ENCODE measurements at places on chromosomes 7 and 10.
A peak's percentile ranks its signal among the peaks of the same experiment; 100 is the strongest.

- peak; percentile 22 for DNase-seq
Measured at GRCh38 chr7:100044718-100045117, 4.9 kb upstream of the ZSCAN21 start.

- peak; percentile 19 for DNase-seq
Measured at GRCh38 chr10:81019029-81019890, 481.6 kb downstream of the SH2D4B start.

DNA sequence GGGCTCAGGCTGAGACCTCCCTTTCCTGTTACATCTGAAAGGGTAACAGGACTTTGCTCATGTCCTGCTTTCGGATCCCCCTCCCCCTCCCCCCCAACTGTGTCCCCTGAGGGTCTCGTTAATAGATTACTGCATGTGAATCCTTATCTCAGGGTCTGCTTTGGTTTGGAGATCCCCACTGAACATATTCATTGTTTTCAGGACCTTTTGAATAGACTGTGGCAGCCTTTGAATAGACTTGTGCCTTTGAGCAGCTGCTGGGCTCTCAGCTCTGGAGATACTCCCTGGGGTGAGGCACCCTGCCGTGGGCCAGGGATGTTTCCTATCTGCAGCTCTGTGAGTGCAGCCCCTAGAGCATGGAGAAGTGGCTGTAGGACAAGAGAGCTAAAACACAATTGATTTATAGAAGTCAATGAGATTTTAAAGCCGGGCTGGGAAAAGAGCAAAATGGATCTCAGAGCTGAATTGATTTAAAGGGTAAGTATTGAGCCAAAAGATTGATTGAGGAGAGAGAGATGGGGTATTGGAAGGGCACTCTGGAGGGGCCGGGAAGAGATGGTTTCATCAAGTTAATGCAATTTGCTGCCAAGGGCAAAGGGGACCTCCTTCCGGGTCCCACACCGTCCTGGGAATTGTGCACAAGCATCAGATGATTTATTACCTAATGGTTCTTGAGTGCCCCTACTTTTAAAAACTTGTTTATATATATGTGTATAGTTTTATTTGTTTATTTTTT lies 9.9 kb downstream of the ARHGAP22 start:
- no peak for DNase-seq

- no peak for DNase-seq
Measured at GRCh38 chr7:22357311-22358175, 589 bp upstream of the RAPGEF5 start.

DNA sequence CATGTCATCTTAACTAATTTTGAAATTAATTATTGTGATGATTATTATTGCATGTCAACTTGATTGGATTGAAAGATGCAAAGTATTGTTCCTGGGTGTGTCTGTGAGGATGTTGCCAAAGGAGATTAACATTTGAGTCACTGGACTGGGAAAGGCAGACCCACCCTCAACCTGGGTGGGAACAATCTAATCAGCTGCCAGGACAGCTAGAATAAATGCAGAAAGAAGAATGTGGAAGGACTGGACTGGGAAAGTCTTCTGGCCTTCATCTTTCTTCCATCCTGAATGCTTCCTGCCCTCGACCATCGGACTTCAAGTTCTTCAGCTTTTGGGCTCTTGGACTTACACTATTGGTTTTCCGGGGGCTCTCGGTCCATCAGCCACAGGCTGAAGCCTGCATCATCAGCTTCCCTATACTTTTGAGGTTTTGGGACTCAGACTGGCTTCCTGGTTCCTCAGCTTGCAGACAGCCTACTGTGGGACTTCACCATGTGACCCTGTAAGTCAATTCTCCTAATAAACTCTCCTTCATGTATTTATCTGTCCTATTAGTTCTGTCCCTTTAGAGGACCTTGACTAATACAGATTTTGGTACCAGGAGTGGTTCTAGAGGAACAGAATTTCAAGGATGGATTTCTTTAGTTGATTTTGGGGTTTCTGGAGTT lies 959.8 kb downstream of the ANKRD7 start:
- DNase-seq: no peak

DNA sequence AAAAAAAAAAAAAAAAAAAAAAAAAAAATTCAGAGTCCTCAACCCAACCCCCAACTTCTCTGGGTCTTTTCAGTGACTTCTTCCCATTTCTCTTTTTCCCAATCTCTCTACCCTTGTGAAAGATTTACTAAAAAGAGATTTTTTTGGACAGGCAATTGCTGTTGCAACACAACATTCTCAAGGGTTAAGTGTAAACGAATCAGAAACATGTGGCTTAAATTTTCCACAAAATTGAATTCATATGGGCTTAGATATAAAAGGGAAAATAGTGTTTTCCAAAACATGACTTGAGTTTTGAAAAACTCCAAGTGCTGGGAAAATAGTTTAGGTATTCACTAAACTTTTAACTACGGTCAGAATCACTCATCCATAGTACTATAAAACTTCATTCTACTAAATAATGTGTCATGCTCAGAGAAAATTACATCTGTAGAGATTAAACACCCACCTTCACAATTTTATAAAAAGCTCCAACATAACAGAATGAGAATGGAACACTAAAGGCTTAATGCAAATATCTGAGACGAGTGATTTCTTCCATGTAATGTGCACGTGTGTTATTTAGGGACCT lies 643.1 kb downstream of the PARD3 start:
- no peak for DNase-seq
